ENCODE measurements at places on chromosomes 13 and 19.
A peak's percentile ranks its signal among the peaks of the same experiment; 100 is the strongest.

DNA sequence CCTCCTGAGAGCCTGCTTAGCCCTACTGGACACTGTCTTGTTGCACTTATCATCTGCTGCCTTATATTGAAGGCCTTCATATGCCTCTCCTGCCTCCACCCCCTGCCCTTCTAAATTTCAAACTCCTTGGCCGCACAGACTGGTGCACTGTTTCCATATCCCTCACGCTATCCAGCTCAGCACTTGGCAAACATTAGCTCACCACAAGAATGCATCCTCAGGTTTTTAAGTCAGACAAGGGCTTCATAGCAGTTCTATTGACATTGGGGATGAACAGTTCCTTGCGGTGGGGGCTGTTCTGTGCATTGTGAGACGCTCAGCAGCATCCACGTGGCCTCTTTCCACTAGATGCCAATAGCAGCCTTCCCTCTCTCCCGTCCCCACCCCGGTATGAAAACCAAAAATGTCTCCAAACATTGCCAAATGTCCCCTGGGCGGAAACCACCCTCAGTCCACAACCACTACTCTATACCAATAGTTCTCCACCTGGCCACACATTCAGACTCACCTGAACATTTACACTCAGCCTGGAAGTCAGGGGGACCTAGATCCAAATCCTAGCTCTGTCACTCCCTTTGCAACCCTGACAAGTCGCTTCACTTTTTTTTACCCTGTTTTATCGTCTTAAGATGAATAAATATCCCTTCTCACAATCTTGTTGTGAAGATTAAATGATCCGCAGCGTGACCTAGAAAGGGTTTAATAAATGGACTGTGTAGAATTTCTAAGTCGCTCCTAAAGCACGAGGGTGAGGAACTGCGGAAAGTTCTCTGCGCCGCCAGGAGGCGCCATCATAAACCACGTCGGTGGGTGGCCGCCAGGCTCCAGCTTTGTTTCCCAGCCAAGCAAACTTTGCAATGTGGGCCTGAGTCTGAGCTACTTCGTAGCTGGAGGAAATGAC lies 3.6 kb upstream of the CEACAM3 start:
- no peak for DNase-seq

DNA sequence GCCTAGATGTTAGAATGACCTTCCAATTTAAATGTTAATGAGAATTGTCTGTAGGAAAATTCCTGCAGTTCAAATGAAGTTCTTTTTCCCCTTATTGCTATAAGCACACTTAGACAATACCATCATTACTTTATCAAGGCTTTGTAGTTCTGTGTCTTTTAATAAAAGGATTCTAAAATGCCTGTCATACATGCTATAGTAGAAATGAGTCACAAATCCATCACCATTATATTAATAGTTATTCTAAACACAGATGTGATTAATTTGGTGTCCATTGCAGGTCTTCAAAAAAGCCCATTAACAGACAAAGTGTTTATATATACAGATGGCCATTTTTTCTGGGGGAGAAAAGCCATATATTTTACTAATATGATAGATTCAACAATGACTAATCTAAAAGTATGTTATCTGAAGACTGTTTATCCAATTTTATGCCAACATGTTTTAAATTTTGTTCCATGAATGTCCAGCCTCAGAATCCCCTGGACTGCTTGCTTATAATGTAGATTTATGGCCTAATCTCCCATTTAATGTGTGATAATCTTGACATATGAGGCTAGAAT lies 1678.3 kb upstream of the PCDH20 start:
- no peak for DNase-seq

- DNase-seq, result no peak
These were observed 12.0 kb downstream of the ELF1 start for GRCh38 chr13:41006978-41007743.

- no peak for DNase-seq
These were observed 9.8 kb upstream of the MARCHF2 start for GRCh38 chr19:8403098-8403819.

DNA sequence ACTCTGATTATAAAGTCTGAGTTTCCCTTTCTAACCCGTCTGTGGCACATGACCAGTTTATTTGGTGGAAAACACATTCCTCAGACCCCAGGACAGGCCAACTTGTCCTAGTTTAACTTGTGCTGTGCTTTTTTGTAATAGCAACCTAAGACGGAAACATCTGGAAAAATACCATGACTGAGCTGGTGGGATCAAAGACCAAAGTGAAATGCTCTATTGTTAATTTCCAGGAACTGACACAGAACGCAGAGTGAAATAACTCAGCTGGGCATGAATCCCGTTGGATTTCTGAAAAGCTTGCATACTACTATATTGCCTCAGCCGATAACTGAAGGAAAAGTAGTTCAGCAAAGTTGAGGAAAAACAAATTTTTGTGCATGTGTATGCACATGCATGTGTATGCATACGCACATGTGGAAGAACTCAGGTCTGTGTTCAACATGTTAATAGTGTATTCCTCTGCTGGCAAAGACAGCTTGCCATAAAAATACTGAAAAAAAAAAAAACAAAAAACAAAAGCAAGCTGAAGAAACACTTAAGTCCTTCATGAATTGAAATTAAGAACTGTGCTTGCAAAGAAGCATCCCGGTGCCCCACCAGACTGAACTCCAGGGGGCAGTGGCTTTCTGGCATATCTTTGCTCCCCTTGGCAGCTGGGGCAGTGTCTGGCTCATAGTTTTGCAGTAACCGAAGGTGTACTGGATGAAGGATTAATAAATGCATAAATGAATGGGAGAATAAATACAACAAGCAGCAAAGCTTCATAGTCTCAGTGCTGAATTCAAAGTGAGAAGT lies 187.8 kb downstream of the LHFPL6 start:
- no peak for DNase-seq

DNA sequence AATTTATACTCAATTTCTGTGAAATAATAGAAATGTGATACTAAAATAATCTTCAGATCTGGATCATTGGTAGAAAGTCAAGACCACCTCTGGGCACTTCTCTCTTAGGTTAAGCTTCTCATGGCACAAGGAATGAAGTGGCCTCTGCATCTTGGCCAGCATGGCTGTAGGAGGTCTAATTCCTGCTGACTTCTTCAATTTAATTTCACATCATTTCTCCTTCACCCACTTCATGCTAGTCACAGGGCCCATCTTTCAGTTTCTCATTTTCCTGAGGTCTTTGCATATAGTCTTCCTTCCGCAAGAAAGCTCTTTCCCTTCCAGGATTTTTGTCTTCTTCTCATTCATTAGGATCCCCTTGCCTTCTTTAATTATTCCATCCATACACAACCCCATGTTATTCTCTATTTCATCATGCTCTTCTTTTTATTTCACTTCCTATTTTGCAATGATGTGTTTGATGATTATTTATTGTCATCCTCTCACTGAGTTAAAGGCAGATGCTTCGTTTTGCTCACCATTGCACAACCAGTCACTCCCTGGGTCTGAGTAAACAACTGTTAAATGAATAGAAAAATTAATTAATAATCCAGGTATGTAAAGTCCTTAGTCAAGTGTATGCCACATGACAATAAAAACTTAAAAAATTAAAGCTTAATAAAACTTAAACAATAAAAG lies 397.4 kb downstream of the SPRY2 start:
- no peak for DNase-seq

GRCh38 chr19:46513461-46514236 lies 18.0 kb upstream of the PNMA8B start:
- no peak for DNase-seq

GRCh38 chr13:97141564-97142005 lies 80.5 kb upstream of the MBNL2 start:
- no peak for DNase-seq

GRCh38 chr13:59304596-59304995 lies 859.1 kb downstream of the DIAPH3 start:
- no peak for DNase-seq

- no peak for DNase-seq
These were observed 52.5 kb downstream of the ARHGAP35 start for GRCh38 chr19:46913198-46913851.

GRCh38 chr13:91817250-91817649 lies 418.8 kb downstream of the GPC5 start:
- DNase-seq, result no peak

GRCh38 chr13:110706570-110707372 lies 855 bp upstream of the CARS2 start:
- DNase-seq, result no peak

- no peak for DNase-seq
These were observed 3.4 kb upstream of the JUND start for GRCh38 chr19:18284712-18285360.

- no peak for DNase-seq
These were observed 3.9 kb upstream of the NCAN start for GRCh38 chr19:19207637-19208572.

GRCh38 chr13:105097521-105097920 lies 1437.9 kb downstream of the EFNB2 start:
- DNase-seq, result no peak

GRCh38 chr13:70622796-70623195 lies 514.5 kb upstream of the KLHL1 start:
- no peak for DNase-seq

- no peak for DNase-seq
These were observed 66.1 kb downstream of the FGF9 start for GRCh38 chr13:21736926-21737325.

DNA sequence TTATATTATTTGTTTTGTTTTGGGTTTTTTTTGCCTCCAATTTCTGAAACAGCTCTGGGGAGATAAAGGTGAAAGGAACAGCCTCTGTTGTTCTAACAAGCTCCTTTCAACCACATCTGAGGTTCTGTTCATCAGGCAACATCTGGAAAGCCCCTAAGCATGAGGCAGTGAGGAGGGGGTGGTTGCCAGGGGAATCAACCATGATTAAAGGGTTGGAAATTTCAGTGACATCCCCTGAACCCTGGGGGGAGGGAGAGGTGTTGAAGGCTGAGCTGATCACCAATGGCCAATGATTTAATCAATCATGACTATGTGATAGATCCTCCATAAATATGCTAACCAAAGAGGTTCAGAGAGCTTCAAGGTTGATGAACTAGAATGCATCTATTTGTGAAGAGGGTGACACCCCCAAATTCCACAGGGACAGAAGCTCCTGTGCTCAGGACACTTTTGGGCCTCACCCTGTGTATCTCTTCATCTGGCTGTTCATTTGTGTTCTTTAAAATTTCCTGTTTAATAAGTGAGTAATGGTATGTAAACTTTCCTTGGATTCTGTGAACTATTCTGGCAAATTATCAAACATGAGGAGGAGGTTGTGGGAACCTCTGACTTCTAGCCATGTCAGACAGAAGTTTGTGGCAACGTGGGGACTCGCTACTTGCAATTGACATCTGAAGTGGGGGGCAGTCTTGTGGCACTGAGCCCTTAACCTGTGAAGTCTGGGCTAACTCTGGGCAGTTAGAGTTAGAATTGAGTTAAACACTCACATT lies 221.3 kb downstream of the NHLRC3 start:
- no peak for DNase-seq

GRCh38 chr13:99985241-99985874 lies 3.8 kb downstream of the ZIC2 start:
- DNase-seq, result no peak

GRCh38 chr19:1408300-1409203 lies 1.2 kb downstream of the DAZAP1 start:
- DNase-seq, result peak; percentile 79

GRCh38 chr13:20828539-20829364 lies 55.0 kb upstream of the EEF1AKMT1 start:
- DNase-seq, result peak; percentile 63

- DNase-seq, result peak; percentile 81
These were observed 18.5 kb downstream of the SLC27A1 start for GRCh38 chr19:17488593-17489391.

DNA sequence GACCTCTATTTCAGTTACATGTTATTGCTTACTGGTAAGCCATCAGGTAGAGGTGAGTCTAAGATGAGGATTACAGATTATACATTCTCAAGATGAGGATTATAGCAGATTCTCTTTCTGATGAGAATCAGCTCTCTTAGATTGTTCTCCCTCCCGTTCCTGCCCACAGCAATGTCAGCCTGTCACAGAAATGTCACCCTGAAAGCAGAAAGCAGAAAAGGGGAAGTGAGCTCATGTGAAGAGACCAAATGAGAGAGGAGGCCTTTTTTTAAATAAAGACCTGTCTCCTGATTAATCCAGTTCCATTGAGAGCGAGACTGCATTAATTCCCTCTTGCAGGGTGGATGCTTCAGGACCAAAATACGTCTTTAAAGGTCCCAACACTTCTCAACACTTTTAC lies 445.6 kb downstream of the KCTD12 start:
- no peak for DNase-seq

GRCh38 chr13:97574926-97575325 lies 141.0 kb downstream of the RAP2A start:
- DNase-seq, result no peak

- no peak for DNase-seq
These were observed 1.5 kb upstream of the NTN5 start for GRCh38 chr19:48674216-48674809.

GRCh38 chr19:30209617-30210600 lies 162.3 kb upstream of the ZNF536 start:
- DNase-seq, result no peak

DNA sequence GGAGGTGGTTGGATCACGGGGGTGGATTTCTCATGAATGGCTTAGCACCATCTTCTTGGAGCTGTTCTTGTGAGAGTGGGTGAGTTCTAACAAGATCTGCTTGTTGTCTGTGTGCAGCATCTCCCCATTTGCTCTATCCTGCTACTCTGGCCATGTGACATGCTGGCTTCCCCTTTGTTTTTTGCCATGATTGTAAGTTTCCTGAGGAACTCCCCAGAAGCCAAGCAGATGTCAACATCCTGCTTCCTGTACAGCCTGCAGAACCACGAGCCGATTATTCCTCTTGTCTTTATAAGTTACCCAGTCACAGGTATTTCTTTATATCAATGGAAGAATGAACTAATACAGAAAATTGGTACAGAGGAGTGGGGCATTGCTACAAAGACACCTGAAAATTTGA lies 2.3 kb upstream of the SIGLEC12 start:
- peak; percentile 23 for DNase-seq

DNA sequence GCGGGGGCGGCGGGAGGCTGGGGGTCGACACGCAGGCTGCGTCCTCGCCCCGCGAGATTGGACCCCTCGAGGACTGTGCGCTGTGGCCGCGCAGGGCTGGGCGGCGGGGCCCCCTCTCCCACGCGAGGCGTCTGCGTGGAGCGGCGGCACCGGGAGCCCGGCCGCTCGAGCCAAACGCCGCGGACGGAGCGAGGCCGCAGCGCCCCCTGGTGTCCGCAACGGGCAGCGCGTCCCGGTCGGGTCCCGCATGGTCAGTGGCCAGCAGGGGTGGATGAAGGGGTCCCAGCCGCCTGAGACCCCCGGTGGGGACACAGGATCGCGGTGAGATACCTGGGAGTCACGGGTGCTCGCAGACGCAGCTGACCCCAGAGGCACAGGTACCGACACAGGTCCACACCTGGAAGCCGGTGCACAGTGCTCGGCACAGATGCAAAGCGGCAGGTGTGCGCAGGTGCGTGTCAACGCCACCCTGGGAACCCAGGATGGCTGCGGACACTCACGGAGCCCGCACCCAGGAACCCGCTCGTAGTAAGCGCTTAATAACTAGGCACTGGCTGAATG lies 2.1 kb upstream of the CIRBP start:
- peak; percentile 87 for DNase-seq

GRCh38 chr19:16204005-16204294 lies 6.2 kb downstream of the AP1M1 start:
- no peak for DNase-seq

- DNase-seq, result no peak
These were observed 48.4 kb downstream of the WASF3 start for GRCh38 chr13:26605845-26606244.

Measured in natural killer cell treated with Interleukin-12 subunit alpha and Interleukin-12 subunit beta and Interleukin-15 and Interleukin-18, amount 100 ng/mL, for 72 hours (primary cell).